ENCODE measurements at places on chromosomes 2 and 18. TPM values are rescaled to one million over a fixed set of nuclear protein-coding genes. Genes with fewer than 3 reads are reported as not detected.

DNA sequence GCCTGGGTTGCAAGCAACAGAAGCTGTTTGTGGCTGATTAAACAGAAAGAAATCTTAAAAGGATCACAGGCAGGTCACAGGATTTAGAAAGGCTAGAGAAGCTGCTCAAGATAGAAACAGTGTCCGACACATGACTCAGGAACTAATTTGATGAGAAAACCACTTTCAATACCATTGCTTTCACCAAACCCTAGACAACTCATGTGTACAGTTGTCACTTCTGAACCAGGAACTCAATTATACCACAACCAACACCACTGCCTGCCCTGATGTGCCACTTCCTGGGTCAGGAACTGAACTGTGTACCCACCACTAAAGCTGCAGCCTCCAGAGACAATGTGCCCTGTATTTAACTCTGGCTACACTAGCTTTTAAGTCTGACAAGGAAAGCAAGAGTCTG lies 56.0 kb downstream of the TMEM247 start:
- no peaks in the 10 kb centered on the region for H3K36me3 ChIP-seq
- peaks cover 45% of the 10 kb centered on the region for H3K4me1 ChIP-seq
- peak; percentile 41 for DNase-seq
- H3K4me3 ChIP-seq: no peak overlapping the region
- H3K27me3 ChIP-seq: no peaks in the 10 kb centered on the region

- H3K27me3 ChIP-seq: peaks cover 2% of the 10 kb centered on the region
- peaks cover 6% of the 10 kb centered on the region for H3K36me3 ChIP-seq
- H3K4me3 ChIP-seq: no peak overlapping the region
- peaks cover 21% of the 10 kb centered on the region for H3K4me1 ChIP-seq
- DNase-seq: no peak
Observed at GRCh38 chr2:223865907-223866508, 28.6 kb upstream of the AP1S3 start.

GRCh38 chr18:45110577-45111501 lies 430.2 kb downstream of the SETBP1 start:
- no peak overlapping the region for H3K4me3 ChIP-seq
- H3K4me1 ChIP-seq: no peaks in the 10 kb centered on the region
- no peak overlapping the region for H3K27ac ChIP-seq

DNA sequence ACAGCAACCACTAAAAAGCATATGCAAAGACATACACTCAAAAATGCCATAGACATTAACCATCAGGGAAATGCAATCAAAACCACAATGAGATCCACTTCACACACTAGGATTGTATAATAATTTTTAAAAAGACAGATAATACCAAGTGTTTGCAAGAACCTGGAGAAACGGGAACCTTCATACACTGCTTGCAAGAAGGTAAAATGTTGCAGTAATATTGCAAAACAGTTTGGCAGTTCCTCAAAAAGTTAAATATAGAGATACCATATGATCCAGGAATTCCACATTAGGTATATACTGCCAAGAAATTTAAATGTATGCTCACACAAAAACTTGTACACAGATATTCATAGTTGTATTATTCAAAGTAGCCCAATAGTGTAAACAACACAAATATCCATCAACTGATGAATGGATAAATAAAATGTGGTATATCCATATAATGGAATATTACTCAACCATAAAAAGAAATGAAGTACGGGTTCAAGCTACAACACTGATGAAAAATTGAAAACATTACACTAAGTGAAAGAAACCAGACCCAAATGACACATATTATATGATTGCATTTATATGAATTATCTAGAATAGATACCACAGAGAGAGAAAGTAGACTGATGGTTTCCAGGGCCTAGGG lies 14.7 kb upstream of the CHMP3 start:
- no peak for DNase-seq
- no peak overlapping the region for H3K4me3 ChIP-seq
- no peaks in the 10 kb centered on the region for H3K4me1 ChIP-seq
- H3K36me3 ChIP-seq: no peaks in the 10 kb centered on the region
- no peak overlapping the region for H3K27ac ChIP-seq

DNA sequence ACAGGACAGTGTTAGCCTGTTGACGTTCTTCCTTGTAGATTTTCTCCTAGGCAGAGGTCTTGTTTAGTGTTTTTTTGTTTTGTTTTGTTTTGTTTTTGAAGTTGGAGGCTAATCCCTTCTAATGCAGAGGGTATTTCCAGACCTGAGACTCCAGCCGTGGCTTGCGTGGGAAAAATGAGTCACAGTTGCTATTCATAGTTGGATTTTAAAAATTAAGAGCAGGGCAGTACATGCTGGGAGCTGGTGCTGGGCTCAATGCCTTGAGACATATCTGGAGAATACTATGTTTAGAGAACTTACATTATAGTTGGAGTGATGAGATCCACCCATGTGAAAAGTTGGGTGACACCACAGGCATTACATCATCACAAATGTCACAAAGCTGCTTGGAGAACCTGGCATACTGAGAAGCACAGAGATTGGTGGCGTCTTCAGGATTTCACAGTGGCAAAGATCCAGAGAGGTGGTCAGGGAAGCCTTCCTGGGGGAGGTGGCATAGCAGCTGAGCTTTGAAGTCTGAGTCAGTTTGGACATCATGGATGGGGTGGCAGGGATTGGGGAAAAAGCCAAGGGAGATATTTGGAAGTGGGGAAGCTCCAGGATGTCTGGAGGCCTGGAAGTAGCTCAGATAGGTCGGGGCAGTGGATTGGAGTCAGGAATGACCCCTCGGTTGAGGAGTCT lies 249.4 kb downstream of the LOXHD1 start:
- no peaks in the 10 kb centered on the region for H3K36me3 ChIP-seq
- H3K4me1 ChIP-seq: no peaks in the 10 kb centered on the region
- no peak overlapping the region for H3K27ac ChIP-seq
- no peaks in the 10 kb centered on the region for H3K27me3 ChIP-seq

DNA sequence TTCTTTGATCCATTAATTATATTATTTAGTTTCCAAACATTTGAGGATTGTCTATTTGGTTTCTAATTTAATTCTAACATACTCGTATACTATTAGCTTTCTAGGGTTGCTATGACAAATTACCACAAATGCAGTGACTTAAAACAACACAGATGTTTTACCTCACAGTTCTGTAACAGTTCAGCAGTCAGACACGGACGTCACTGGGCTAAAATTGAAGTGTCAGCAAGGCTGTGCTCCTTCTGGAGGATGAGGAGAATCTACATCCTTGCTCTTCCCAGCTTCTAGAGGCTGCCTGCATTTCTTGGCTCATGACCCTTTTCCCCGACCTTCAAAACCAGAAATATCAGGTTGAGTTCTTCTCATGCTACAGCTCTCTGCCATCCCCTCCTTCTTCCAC lies 117.6 kb downstream of the TFCP2L1 start:
- no peaks in the 10 kb centered on the region for H3K4me1 ChIP-seq
- H3K27me3 ChIP-seq: no peaks in the 10 kb centered on the region
- no peak for DNase-seq
- no peak overlapping the region for H3K4me3 ChIP-seq

GRCh38 chr2:216562696-216563435 lies 64.2 kb downstream of the RPL37A start:
- no peak overlapping the region for H3K4me3 ChIP-seq
- H3K27ac ChIP-seq: no peak overlapping the region
- no peaks in the 10 kb centered on the region for H3K36me3 ChIP-seq
- DNase-seq: no peak

DNA sequence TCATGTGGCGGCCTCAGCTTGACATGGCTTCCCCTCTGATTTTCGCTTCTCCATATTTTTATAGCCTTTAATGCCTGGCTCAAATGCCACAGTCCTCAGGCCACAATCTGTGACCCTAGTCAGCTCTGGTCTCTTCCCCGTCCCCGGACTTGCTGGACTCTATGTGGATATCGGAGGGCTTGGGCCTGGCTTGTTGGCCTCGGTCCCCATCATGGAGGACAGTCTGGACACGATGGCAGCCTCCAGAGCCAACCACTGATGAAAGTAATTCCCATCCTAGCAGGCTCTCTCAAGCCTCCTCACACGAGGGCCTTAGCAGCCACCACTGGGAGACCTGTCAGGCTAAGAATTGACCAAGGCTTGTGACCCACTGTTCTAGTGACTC lies 61.6 kb downstream of the LPIN1 start:
- DNase-seq: no peak
- no peaks in the 10 kb centered on the region for H3K27me3 ChIP-seq
- H3K27ac ChIP-seq: no peak overlapping the region
- no peaks in the 10 kb centered on the region for H3K4me1 ChIP-seq
- peaks cover 13% of the 10 kb centered on the region for H3K36me3 ChIP-seq

The DPYSL5 gene
- not detected for total RNA-seq

The SLC66A3 gene
- 32.0 TPM for total RNA-seq

The CROCC2 gene
- total RNA-seq: not detected

Data from T-cell (primary cell).